ENCODE measurements at places on chromosomes 6 and 20.

DNA sequence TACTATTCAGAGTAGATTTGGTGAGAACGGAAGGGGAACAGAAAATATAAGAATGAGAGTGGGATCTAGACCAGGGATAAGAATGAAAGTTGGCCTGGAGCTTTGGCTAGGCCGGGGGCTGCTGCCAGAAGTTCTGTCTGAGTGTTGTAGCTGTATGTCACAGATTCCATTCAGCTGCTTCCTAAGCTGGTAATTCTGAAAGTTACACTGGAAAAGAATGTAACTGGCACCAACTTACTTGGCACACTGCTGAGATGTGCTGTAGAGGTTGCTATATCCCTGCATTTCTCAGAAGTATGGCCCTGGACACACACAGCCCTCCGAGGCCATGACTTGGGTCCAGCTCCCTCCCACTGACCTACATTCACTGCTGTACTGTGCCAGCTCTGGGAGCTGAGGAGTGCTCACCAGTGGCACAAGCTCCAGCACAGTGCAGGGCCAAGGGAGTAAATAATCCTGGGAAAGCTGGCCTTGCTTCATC is 25.8 kb upstream of the TMEM217 start:
- no peak for DNase-seq

GRCh38 chr6:70547313-70547712 is 19.4 kb upstream of the SDHAF4 start:
- peak; percentile 40 for DNase-seq

GRCh38 chr6:135212020-135212806 is 31.1 kb downstream of the MYB start:
- no peak for DNase-seq

DNA sequence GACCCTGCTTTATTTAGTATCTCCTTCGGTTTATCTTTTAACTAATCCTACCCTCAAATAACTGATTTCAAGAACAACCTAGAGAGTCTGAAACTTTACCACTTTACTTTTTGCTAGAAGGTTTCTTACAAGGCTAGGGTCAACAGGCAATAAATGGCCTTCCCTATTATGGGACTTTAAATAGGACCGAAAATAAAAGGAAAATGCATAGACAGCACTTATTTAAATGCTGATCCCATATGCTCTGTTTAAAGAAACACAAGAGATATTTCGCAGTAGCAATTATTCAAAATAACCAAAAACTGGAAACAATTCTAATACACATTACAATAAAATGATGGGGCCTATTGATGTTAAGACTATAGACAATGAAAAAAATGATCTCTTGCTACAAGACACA is 13.7 kb downstream of the MCUR1 start:
- DNase-seq: no peak

DNA sequence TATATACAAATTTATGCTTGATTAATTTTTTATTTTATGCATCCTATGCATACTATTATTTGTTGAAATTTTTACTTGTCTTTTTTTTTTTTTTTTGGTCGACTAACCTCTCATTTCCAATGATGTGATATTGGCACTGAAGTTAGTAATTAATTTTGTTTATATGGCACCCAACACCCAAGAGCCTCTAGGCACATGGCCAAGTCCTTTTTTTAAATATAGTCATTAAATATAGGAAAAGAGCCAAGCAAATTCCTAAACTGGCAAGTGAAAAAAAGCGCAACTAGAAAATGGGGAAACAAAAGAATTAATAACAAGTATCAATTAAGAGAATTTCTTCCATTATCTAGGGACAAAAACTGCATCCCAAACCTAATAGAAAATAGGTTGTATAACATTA is 85.5 kb upstream of the HS3ST5 start:
- DNase-seq: no peak

GRCh38 chr20:23279836-23280235 is 70.8 kb upstream of the NXT1 start:
- DNase-seq: no peak

DNA sequence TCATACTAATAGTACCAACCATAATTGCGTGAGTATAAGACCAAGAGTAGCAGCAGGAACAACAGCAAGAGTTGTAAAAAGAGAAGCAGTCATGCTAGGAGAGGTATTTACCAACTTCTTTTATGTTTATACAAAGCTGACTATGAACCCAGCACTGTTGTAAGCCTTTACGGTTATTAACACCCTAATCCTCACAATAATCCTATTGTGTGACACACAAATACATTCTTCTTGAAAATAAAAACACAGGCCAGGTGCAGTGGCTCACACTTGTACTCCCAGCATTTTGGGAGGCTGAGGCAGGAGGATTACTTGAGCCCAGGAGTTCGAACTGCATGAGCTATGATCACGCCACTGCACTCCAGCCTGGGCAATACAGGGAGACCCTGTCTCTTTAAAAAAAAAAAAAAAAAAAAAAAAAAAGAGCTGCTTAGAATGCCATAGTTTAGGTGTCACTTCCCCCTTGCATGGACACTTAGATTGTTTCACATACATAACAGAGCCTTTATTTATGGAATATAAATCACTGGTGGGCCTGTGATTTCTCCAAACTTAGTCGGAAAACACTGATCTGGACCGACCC is 20.2 kb downstream of the HCK start:
- DNase-seq: no peak

DNA sequence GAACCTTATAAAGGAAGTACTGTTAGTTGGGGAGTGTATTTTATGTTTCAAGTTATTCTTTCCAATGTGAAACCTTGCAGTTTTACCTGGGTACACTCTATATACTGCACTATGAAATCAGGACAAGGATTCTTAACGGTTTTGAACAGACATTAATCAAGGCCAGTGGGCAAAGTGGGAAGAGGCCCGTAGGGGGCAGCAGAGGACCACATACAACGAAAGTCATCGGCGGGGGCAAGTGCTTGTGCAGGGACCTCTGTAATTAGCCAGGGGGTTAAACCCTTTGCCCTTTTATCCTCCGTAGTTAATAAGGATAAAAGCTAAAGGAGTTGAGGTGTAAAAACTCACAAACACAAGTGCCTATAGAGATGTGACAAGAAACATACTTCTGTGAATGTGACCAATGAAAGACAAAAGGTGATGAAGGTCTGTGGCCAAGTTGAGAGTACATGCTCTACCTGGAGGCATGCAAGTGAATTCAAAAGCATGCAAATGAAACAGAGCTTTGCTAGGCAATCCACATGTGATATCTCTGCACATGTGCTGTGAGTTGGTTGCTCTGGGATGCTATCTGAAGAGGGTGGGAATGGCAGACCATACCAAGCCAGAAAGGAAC is 392.7 kb upstream of the MAN1A1 start:
- DNase-seq: peak; percentile 84

GRCh38 chr6:66814156-66814555 is 1107.1 kb upstream of the EYS start:
- no peak for DNase-seq
